Femur (tissue), 1 donor: ENCODE measurements at places on chromosomes 12 and 14.

- DNase-seq, result no peak
Observed at GRCh38 chr14:85402569-85403162, 127.3 kb upstream of the FLRT2 start.

DNA sequence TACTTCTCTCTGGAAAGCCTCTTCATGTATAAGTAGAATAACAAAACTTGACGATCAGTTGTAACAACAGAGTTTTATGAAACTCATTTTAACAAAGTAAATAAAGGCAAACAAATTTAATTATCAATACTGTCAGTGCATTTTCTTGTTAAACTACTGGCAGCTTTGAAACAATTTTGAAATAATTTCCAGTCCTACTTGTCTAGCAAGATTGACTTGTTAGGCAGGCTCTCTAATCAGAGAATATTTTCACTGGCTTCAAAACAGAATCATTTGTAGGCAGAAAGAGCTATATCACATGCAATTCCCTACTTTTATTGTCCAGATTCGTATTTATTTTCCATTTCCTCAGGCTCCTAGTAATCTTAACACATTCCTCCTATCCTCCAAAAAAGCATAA, 45.9 kb upstream of the SLC6A13 start:
- no peak for DNase-seq

DNA sequence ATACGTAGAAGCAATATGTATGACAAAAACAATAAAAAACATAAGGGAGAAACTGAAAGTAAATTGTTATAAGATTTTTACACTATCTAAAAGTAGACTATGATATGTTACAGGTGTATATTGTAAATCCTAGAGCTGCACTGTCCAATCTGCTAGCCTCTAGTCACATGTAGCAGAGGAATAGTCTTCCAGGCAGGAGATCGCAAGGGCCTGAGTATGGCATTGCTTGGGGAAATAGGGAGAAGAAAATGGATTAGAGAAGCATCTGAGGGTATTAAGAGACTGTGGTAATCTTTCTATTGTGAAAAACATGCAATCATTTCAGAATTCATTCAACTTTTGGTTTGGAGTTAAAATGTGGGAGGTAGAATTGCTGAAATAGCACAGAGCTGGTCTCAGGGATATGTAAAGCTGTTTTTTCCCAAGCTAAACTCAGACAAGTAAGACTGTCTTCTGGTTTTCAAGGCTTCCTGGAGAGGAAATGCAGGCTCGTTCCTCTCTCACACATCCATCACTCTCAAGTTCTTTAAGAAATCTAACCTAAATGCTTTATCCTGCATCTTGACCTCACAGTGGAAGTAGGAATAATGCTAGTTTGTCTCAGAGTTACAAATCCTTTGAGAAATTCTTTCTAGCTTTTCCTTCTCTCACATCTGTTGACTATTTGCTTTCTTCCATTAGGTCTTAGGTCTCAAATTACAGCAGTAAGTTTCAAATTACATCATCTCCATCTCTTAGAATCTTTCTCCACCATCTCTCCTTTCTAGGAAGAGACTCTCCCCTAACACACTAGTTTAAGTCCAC, 7.6 kb upstream of the CCDC184 start:
- no peak for DNase-seq

DNA sequence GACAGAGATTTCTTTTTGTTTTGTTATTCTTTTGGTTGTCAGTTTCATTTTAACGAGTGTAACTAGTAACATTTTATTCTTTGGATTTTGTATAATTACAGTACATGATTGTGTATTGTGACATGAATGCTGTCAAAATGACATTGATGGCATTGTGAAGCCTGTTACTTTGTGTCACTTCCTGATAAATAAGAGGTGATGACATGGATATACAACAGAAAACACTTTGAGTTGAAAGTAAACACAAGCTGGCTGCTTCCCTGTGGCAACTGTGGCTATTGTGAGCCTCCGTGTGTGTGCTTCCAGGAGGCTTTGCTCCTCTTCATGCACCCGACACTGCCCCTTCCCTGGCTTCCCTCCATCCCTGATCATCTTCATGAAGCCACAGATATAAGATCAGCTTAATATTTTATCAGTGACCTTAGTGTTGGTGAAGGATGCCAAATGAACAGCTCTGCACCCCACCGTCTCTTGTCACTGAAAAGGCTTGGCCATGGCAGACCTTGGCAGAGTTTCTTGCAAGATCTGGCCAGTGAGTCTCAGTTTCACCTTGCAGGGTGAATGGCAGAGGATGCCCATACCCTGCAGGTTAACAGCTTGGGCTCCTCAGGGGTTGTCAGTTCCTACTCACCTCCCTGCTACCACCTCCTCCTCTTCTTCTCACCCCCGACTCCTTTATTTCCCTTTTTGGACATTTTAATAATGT, 191.9 kb downstream of the EPS8 start:
- no peak for DNase-seq

- DNase-seq, result no peak
Observed at GRCh38 chr14:74301594-74302151, 1.1 kb downstream of the ABCD4 start.

DNA sequence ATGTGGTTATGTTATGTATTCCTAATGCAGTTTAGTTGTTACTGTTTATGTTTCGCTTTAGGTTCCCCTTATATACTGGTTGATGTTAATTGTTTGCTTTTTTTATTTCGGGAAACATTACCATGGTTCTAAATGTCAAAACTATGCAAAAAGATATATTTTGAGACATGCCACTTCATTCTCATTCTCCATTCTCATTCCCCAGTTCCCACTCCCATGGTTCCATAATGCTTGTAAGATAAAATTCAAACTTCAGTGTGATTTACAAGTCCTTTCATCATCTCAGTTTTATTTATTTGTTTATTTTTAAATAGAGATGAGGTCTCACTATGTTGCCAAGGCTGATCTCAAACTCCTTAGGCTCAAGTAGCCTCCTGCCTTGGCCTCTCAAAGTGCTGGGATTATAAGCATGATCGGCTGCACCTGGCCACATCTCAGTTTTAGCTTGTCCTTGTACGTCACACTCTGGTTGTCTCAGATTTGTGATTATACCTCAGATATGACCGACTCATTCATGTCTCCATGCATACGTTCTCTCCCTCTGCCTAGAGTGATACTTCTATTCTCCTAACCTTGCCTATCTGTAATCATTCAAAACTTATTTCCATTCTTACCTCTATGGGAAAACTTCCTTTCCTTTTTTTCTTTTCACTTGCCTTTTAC, 407.8 kb upstream of the RGS6 start:
- DNase-seq, result no peak

GRCh38 chr12:56119361-56119796, 1.3 kb downstream of the ZC3H10 start:
- peak; percentile 89 for DNase-seq
